GM13976 (cell line): ENCODE measurements at places on chromosomes 5 and 9.

- DNase-seq = no peak
These were observed 65.0 kb downstream of the ZNF462 start for GRCh38 chr9:106927916-106928315.

- no peak for DNase-seq
These were observed at the start of gene CDH6 for GRCh38 chr5:31193591-31194467. Gene CDH6, plus strand, starts transcription at chr5:31193686. Its CDS starts 73,788 bp downstream, at chr5:31267474.

DNA sequence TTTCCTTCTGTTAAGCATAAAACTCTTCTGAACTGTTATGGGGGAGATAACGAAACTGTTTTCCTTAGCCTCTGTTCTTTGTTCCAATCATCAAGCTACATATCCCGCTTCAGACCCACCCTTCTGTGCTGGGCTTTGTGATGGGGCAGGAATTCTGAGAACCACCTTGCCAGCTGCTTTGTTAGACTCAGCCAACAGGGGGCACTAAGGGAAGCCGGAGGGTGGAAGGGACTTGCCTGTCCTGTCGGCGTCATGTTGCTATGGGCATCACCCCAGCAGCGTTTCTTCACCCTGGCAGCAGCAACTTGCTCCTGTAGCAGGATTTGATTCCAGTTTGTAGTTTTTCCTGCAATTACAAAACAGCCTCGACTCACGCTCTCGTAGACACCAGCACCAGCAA lies 169.1 kb downstream of the CAAP1 start:
- DNase-seq = peak; percentile 21

- no peak for DNase-seq
These were observed 91.2 kb downstream of the PGM5 start for GRCh38 chr9:68447611-68448010.

DNA sequence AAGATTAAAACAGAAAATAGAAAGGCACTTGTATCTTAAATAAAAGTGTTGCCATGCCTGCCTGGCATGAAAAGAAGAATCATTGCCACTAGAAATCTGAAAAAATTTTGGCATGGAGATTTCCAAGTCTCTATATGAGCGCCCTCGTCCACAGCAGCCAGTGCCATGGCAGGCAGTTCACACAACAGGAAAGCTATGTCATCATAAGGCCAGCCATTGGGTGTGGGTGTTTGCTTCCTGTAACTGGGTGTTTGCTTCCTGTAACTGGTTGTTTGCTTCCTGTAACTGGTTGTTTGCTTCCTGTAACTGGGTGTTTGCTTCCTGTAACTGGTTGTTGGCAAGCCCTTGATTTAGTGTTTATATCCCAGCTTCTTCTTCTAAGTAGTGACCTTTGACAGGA lies 446.7 kb downstream of the IRX1 start:
- DNase-seq = no peak

- DNase-seq = no peak
These were observed 29.6 kb downstream of the SPRY4 start for GRCh38 chr5:142295084-142295758.

- no peak for DNase-seq
These were observed 34.9 kb downstream of the APBA1 start for GRCh38 chr9:69637193-69637816.

DNA sequence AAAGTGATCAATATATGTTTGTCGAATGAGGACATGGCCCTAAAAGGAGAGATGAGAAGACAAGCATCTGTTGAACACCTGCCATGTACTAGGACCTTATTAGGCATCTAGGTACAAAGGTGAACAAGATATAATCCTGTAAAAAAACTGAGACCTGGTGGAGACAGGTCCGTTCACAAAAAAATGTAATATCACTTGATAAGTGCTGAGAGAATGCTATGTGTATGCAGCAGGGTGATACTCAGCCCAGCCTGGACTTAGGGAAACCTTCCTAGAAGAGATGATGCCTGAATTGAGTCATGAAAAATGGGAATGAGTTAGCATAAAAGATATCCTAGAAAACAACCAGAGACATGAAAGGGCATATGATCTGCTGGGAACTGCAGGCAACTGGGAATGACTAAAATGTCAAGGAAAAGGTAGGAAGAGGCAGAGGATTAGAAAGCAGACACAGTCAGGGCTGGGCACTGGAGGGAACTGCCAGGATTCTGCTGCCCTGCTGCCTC lies 108.5 kb downstream of the ADRB2 start:
- no peak for DNase-seq
